ENCODE measurements at places on chromosomes 1 and 21. TPM values are rescaled to one million over a fixed set of nuclear protein-coding genes. Genes with fewer than 3 reads are reported as not detected.

DNA sequence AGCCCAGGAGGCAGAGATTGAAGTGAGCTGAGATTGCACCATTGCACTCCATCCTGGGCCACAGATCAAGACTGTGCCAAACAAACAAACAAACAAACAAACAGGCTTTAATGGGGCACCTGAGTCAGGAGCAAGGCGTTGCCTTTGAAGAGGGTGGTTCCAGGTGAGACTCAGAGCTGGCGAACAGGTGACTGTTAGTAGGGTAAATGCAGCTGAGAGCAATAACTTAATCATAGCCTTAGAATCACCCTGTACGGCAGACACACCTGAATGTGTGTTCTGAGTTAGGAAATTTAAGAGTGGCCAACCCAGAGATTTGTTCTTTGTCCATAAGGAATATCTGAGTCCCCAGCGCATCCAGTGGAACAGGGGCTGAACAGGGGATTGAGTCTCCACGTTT lies 440.4 kb downstream of the RPS6KC1 start:
- DNase-seq, result no peak
- H3K36me3 ChIP-seq, result no peaks in the 10 kb centered on the region
- H3K27me3 ChIP-seq, result peaks cover 18% of the 10 kb centered on the region
- no peak overlapping the region for H3K4me3 ChIP-seq

GRCh38 chr21:37936010-37936785 lies 19.9 kb upstream of the KCNJ6 start:
- no peaks in the 10 kb centered on the region for H3K4me1 ChIP-seq
- H3K4me3 ChIP-seq, result no peak overlapping the region
- H3K36me3 ChIP-seq, result no peaks in the 10 kb centered on the region
- H3K27ac ChIP-seq, result no peak overlapping the region
- peaks cover 5% of the 10 kb centered on the region for H3K27me3 ChIP-seq

DNA sequence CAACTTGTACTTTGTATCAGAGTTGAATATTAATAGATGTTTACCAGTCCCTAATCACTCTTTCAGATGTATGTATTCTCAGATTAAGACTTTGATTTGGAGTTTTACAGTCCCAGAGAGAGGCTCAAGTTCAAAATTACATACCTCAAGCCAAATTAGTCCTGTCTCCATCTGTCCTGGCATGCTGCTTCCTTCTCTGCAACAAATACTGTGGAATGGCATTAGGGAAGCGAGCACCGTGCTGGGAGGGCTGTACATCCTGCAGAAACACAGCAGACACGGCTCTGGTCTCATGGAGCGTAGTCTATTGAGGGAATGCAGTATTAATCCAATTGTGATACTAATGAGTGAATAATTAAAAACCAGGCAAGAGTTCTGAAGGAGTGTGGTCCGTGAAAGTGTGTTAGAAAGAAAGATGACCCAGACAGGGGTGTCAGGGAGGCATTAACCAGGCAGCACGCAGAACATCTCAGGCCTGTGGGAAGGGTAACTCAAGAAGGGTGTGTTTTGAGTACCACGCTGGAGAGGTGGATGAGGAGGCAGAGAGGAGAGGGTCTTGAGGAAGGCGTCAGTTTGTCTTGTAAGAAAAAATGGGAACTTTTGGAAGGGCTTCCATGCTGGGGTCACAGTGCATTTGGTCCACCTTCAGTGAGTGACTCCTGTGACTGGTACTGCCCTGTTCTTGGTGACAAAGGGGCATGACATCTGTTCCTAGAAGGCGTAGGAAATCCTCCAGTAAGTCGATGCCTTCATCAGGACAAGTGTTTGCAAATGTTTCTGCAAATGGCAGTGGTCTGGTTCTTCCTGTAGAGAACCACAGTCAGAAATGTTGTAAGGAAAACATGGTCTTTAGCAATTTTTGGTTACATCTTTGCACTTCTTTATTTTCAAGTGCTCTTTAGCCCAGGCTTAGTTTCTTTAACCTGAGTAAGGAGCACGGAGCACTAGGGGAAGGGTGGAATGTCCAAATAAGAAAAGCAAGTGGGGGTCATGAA lies 1.6 kb downstream of the RAB4A start:
- H3K4me1 ChIP-seq, result peaks cover 27% of the 10 kb centered on the region
- DNase-seq, result no peak
- peaks cover 2% of the 10 kb centered on the region for H3K36me3 ChIP-seq
- peak overlapping the region; percentile 71 for H3K27ac ChIP-seq
- peak overlapping the region; percentile 82 for H3K4me3 ChIP-seq

The HTR1D gene
- total RNA-seq, result not detected

- H3K36me3 ChIP-seq, result no peaks in the 10 kb centered on the region
- H3K4me1 ChIP-seq, result no peaks in the 10 kb centered on the region
- H3K27ac ChIP-seq, result no peak overlapping the region
- no peak for DNase-seq
- peaks cover 4% of the 10 kb centered on the region for H3K27me3 ChIP-seq
Measured at GRCh38 chr1:41296506-41296905, 54.4 kb upstream of the SCMH1 start.

GRCh38 chr1:187987236-187987776 lies 1158.6 kb downstream of the PLA2G4A start:
- no peaks in the 10 kb centered on the region for H3K27me3 ChIP-seq
- no peak for DNase-seq
- no peaks in the 10 kb centered on the region for H3K36me3 ChIP-seq
- H3K4me1 ChIP-seq, result no peaks in the 10 kb centered on the region
- no peak overlapping the region for H3K4me3 ChIP-seq

The OR2G6 gene
- not detected for total RNA-seq

- peaks cover 10% of the 10 kb centered on the region for H3K4me1 ChIP-seq
- no peak for DNase-seq
- H3K27ac ChIP-seq, result no peak overlapping the region
- H3K4me3 ChIP-seq, result no peak overlapping the region
- no peaks in the 10 kb centered on the region for H3K36me3 ChIP-seq
- H3K27me3 ChIP-seq, result peaks cover 8% of the 10 kb centered on the region
Measured at GRCh38 chr1:94013367-94013878, 104.2 kb upstream of the GCLM start.

DNA sequence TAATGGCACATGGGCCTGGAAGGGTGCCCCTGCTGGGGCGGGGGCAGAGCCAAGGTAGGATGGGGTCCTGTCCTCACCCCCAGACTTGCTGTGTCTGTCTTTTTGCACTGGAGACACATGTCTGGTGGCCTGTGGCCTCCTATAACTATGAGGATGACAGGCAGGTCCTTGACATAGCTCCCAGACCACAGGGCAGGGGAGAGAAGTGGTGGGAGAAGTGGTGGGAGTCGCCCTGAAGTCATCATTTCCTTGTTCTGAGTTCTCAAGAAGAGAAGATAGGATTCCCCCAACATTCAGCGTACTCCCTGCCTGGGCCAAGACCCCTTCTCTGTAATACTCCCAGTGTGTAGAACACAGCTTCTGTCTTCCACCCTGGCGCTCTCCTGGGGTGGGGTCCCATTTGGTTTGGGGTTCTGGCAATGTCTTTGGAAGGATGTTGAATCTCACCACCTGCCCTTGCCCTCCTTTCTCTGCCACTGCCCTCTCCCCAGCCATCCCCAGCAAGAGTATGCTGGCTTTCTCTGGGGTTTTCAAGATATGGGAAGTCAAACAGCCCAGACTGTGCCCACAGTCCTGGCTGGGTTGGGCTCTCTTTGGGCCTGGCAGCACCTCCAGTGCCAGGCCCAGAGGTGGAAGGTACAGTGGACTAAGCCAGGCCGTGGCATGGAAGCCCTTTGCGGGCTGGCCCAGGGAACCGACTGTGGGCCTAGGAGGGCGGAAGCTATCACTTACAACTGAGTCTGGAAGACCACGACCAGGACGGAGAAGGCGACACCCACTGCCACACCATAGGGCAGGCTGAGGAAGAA lies 19.4 kb downstream of the SLC26A9 start:
- DNase-seq, result no peak
- H3K27me3 ChIP-seq, result no peaks in the 10 kb centered on the region
- no peaks in the 10 kb centered on the region for H3K4me1 ChIP-seq
- no peak overlapping the region for H3K4me3 ChIP-seq
- H3K27ac ChIP-seq, result no peak overlapping the region

- no peak overlapping the region for H3K4me3 ChIP-seq
- no peak overlapping the region for H3K27ac ChIP-seq
- H3K4me1 ChIP-seq, result no peaks in the 10 kb centered on the region
- H3K36me3 ChIP-seq, result no peaks in the 10 kb centered on the region
- peaks cover 29% of the 10 kb centered on the region for H3K27me3 ChIP-seq
- DNase-seq, result no peak
Measured at GRCh38 chr1:14738235-14738634, 139.8 kb downstream of the KAZN start.

DNA sequence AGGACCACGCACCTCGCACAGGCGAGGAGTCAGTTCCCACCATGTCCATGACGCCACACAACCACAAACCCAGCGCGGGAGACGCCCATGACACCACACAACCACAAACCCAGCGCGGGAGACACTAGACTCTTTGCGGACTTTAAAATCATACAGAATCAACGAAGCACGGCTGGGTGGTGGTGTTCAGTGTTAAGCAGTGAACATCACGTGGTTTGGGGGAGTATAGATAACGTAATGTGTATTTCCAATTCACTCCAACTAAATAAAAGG lies 19.2 kb downstream of the PTTG1IP start:
- peak overlapping the region; percentile 24 for H3K4me3 ChIP-seq
- no peaks in the 10 kb centered on the region for H3K27me3 ChIP-seq
- H3K4me1 ChIP-seq, result peaks cover 51% of the 10 kb centered on the region

Measured in activated CD4-positive, alpha-beta T cell treated with anti-CD3 and anti-CD28 coated beads for 36 hours (primary cell).